NCI-H526 (cell line): ENCODE measurements at places on chromosomes 7 and 10.
A peak's percentile ranks its signal among the peaks of the same experiment; 100 is the strongest.

- peak; percentile 46 for DNase-seq
These were observed 42.4 kb upstream of the FAM20C start for GRCh38 chr7:149791-150636.

GRCh38 chr10:129715805-129716204 lies 248.3 kb downstream of the EBF3 start:
- no peak for DNase-seq

GRCh38 chr7:108824840-108825580 lies 255.3 kb downstream of the DNAJB9 start:
- no peak for DNase-seq

GRCh38 chr7:106916679-106917078 lies 51.6 kb downstream of the PIK3CG start:
- no peak for DNase-seq

DNA sequence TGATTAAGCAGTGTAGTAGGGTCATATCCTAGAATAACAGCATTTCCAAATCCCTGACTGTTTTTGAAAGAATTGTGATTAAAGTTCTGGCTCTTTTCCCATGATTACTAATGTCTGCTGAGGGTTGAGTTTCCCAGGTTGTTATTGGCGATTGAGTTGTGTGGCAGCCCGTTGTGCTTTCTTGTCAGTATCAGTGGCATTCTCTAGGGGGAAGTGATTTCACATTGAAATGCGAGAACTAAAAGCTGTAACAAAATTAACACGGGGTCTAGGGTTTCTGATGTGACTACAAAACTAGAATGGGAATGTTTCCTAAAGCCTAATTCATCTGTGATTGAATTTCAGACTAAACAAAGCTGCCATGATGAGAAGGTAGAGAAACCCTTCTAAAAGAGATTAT lies 349.4 kb downstream of the EXOC4 start:
- DNase-seq: no peak

DNA sequence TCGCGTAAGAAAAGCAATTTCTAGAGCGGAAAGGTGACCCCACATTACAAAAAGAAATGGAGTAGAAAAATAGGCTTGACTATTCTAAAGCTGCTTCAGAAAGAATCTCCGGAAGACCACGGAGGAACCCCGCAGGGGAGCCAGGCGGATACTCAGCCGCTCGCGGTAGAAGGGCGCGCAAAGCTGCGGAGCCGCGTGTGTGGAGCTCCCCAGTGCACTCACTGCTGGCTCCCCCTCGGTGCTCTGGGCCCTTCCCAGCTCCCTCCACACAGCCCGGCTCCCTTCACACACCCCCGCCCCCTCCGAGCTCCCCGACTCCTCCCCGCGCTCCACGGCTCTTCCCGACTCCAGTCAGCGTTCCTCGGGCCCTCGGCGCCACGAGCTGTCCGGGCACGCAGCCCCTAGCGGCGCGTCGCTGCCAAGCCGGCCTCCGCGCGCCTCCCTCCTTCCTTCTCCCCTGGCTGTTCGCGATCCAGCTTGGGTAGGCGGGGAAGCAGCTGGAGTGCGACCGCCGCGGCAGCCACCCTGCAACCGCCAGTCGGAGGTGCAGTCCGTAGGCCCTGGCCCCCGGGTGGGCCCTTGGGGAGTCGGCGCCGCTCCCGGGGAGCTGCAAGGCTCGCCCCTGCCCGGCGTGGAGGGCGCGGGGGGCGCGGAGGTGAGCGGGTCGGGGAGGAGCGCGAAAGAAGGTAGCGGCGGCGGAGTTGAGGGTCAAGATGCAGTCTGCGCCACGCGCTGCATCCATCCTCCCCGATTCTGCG lies at the start of gene STEAP2:
Gene STEAP2 (plus strand): TSS at position 350 of the 758 bp plus-strand sequence. CDS start 13,343 bp downstream, outside the sequence.
- DNase-seq: peak; percentile 88

- no peak for DNase-seq
These were observed 980 bp downstream of the ADAM8 start for GRCh38 chr10:133275684-133276092.

- peak; percentile 97 for DNase-seq
These were observed at the start of gene FMC1 for GRCh38 chr7:139341058-139341775. TSS of gene FMC1 (plus strand) at chr7:139341337. CDS start at chr7:139341385, 48 bp downstream.

DNA sequence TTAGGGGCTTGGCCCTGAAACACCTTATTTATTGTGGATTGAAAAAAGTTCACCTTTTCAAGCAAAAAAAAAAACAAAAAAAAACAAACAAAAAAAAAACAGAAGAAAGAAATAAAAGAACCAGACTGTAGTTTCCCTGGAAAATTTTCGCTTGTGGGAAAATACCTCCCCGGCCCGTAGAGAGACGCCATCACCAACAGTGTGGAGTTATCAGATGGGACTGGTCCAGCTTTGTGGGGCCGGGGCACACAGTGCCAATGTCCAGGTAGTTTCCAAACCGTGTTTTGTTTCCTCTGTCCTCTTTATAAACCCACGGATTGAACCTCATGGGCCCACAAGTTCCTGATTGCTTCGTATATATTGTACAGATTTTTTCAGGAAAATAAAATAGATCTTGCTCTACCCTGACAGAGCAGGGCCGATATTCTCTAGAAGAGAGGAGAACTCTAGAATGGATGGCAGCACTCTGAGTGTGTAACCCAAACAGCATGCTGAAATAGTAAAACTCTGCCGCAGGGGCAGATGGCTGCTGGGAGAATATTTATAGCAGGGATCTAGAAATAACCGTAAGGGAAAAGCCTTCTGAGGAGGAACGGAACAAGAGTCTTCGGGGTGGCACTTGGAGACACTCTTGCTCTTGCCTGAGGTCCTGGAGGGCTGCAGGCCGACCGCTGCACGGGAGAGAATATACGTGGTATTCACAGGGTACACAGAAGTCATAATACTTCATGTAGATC lies 241.0 kb downstream of the FRMD4A start:
- no peak for DNase-seq

- no peak for DNase-seq
These were observed 2.1 kb downstream of the KIF5B start for GRCh38 chr10:32054094-32054493.

- no peak for DNase-seq
These were observed 117.2 kb downstream of the ELFN1 start for GRCh38 chr7:1787241-1787640.
